ENCODE measurements at places on chromosomes 6 and 20.

DNA sequence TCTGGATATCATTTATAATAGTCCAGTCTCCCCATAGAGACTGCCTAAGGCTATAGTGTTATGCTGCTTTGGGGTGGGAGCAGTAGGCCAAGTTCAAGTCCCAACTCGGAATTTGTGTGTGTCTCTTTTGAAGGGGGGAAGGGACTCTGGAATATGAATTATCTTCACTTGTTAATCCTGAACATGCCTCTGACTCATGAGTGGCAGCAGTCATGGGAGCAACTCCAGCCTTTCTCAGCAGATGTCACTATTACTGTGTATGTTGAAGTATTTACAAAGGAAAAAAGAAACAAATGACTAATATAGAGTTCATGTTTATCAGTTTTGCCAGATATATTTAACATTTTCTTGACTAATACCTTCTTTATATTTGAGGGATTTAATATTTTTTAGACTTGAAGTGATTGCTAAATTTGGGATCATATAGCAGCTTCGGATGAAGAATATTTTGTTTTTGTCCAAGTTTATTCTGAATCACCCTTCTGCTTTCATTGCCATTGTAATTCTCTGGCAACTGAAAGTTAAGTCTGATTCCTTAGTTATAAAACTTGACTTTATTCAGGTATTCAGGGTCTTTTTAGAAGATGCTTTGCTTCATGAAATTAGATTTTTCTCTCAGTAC, 23.4 kb downstream of the FAM217A start:
- DNase-seq, result peak; percentile 92

DNA sequence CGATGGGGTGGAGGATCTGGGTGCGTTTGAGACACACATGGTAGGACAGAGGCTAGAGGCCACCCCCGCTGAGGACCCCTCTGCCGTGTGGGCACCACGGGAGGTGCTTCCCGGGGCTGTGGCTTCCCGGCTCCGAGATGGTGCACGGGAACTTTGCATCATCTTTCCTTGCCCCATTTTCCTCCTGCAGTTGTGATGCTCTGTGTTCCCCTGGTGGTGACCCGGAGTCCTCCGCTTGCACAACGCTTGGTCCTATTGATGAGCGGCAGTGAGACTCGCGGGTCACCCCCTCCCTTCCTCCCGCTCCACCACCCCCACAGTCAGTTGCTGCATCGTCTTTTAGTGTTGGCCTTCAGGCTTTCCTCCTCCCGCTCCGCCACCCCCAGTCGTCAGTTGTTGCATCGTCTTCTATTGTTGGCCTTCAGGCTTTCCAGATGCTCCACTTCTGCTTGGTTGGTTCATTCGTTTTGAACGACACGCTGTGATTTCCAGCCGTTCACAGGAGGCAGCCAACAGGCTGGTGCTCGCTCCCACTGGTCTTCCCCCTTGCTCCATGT, 37.3 kb downstream of the PYGB start:
- no peak for DNase-seq

DNA sequence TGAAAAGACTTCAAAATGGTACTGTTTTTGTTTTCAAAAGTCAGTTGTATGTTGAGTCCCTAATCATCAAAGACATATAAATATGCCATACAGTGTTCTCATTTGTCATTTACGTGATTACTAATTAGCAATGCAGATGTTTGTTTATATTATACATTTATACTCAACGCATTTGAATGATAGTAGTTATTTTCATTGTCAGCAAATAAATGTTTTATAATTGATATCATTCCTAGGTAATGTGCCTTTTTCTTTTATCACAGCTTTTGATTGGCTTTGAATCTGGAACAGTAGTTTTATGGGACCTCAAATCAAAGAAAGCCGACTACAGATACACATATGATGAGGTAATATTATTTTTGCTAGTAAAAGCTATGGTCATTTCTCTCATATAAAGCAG, 62.6 kb downstream of the STXBP5 start:
- no peak for DNase-seq

- DNase-seq, result no peak
Measured at GRCh38 chr6:111987295-111987694, 66.6 kb upstream of the CCN6 start.

DNA sequence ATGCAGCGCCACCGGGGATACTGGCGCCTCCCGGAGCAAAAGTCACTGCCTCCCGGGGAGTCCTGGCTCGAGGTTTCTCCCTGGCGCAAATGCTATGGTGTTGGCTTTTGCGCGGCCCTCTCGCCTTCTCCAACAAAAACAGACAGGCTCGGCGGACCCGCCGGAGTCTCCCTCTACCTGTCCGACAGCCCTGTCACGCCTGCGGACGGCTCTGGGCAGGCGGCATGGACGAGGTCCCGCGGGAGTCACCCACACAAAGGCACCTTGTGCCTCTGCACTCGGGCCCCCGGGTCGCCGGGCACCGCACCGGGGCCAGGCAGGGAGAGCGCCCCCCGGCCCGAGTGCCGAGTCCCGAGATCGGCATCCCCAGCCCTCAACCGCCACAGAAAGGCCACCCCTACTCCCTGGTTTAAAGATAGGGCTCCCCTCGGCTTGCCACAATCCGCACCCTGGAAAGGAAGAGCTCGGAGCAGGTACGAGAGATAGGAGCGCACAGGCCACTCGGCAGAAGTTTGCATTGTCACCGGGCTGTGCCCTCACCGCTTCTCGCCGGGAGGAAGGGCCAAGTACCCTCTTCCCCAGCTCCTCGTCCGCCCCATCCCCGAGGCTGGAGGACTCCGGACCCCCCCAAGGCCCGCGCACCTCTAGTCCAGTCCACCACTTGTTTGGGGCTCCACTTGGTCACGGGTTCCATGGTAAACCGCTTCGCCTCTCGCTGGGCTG, 903 bp downstream of the CNKSR3 start:
- DNase-seq, result no peak

- no peak for DNase-seq
Measured at GRCh38 chr6:131061041-131061750, 1.8 kb downstream of the EPB41L2 start.

GRCh38 chr6:90162648-90163387, 133.8 kb downstream of the BACH2 start:
- no peak for DNase-seq

DNA sequence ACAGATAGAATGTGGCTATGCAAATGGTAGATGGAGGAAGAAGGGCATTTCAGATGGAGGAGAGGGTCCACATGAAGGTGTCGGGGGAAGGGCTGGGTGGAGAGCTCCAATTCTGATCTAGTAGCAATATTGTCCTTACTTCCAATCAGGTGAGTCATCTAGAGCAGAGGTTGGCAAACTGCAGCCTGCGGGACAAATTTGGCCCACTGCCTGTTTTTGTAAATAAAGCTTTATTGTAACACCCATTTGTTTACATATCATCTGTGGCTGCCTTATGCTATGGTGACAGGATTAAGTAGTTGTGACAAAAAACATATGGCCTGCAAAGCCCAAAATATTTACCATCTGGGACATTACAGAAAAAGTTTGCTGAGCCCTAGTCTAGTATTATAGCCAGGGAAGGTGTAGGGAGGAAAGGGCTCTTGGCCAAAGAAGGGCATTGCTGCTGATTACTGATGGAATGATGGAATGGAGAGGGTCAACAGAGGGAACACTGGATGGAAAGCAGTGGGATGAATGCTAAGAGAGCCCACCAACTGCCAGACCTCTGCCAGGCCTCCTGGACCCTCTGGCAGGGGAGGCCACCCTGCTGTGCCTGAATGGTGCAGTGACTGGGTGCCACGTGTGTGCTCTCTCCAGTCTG, 79.8 kb downstream of the SLC22A23 start:
- DNase-seq, result no peak

DNA sequence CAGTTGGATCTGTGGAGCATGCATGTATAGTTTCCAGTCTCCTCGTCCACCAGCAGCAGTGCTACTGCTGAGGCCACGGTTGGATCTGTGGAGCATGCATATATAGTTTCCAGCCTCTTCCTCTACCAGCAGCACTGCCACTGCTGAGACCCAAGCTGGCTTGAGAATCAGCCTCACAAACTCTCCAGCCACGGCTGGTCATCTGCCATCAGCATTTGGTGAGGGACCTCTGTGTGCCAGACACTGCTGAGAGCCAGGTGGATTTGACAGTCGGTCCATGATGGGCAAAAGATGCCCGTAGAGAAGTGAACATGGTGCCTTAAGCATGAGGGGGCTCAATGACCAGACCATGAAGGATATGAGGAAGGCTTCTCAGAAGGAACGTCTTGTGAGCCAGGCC, 46.4 kb downstream of the SLC9A8 start:
- no peak for DNase-seq

DNA sequence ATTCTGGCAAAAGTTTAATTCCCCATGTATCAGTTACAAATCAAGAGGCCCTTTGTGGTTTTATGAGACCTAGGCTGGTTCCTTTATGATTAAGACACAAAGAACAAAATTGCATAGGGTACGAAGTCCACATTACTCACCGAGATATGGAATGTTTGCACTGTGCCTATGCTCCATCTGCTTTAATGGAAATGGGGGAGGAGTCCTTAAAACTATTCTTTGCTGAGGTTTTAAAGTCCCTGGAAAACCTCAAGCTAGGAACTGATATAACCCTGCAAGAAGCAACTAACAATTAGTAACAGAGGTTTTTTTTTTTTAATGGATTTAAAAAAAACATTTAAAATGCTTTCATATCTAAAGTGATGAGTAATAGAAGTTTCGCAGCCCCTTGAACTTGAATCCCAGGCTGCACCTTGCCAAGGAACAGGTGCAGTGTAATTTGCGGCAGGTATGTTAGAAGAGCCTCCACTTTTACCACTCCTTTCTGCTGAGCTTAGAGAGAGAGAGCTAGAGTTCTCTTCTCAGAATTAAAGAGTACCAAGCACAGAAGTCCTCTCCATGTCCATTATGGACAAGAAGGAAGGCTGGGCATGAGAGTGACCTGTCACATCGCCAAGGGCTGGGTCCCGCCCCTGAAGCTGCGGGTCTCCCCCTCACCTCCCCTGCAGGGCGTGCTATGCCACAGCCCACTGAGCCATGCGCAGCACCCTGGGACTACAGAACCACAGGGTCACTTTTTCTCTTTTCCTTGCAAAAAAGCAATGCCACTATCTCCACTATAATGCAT, 2.3 kb downstream of the SERPINB1 start:
- DNase-seq, result peak; percentile 48

- DNase-seq, result no peak
Measured at GRCh38 chr6:159679091-159680077, 13.7 kb downstream of the SOD2 start.

GRCh38 chr6:90809035-90809434, 222.2 kb upstream of the MAP3K7 start:
- DNase-seq, result no peak

DNA sequence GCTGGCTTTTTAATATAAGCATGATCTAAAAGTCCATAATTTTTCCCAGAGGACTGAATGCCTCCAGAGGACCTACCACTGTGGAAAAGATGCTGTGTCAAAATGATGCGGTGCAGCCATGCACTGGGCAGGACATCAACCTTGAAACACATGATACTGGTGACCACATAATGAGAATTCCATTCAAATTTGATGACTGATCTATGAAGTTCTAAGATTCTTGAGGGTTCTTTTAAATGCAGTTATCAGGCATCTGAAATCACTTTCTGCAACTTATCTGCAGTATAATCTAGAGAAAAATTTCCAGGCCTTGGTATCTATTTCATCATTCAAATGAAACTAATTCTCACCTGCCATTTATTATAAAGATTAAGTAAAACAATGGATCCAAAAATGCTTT, 15.0 kb upstream of the MARCKS start:
- no peak for DNase-seq

DNA sequence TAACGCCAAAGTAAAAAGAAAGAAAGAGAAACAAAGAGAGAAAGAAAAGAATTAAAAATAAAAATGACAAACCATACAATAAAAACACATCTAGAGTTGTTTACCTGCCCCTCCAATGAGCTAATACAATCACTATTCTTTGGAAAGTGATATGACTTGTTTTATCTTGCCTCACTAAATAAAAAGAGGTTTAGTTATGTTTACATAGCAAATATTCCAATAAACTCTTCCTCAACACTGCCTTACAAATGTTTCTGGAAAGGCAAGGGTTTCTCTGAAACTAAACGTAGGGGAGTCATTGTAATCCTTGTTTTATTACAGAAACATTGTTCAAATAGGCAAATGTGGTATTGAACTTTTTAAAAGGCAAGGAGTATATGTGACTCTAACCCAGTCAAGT, 396.2 kb downstream of the EPM2A start:
- no peak for DNase-seq

DNA sequence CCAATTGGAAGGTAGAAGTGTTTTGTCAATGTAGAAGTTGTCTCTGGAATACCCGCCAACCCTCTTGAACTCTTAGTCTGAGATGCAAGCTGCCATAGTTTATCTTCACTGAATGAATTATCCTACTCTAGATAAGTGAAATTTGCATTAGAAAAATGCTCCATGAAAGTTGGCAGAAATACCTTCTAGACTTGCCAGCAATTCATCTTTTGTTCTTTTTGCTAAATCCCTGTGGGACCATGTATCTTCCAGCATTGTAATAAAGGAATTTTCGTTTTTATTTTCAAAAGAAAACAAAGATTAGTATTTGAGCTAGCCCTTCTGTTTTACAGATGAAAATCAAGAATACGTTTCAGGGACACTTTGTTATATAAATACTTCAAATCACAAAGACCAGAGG, 244.2 kb downstream of the CBLN4 start:
- no peak for DNase-seq

DNA sequence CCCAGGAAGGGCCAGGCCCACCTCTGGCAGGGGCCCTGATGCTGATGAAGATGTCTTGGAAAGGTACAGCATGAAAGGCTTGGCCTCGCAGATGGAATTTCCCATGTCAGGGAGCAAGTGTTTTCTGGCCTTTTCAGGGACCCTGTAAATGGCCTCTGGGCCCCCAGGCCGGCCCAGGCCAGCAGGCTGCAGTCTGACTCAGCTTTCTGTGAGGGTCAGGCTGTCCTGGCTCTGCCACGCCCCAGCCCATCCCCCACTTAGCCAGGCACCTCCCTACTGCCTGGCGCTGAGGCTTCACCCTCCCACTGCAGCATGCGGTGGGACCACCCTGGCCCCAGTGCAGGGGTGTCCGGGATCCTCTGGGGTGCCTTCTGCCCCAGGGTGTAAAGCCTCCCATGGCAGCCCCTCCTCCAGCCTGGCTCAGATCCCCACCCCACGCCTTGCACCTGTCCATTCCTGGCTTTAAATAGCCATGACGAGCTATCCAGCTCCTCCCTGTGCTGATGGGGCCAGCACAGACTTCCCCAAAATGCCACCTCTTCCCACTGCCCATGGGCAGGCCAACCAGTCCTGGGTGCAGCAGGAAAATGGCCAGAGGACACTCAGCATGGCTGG, 35.6 kb upstream of the GATA5 start:
- no peak for DNase-seq

GRCh38 chr6:11475016-11475415, 62.5 kb upstream of the TMEM170B start:
- DNase-seq, result no peak
